Foreskin keratinocyte (primary cell): ENCODE measurements at places on chromosomes 2 and 18. TPM values are rescaled to one million over a fixed set of nuclear protein-coding genes. Genes with fewer than 3 reads are reported as not detected.

CSRNP3 gene
- total RNA-seq: 1.0 and 1.5 TPM in 2 replicates

SEPTIN10 gene
- 93.4 and 100 TPM in 2 replicates for total RNA-seq

- peak; percentile 66 for DNase-seq
Measured at GRCh38 chr2:150878356-150878755, 383.3 kb downstream of the RBM43 start.

DNA sequence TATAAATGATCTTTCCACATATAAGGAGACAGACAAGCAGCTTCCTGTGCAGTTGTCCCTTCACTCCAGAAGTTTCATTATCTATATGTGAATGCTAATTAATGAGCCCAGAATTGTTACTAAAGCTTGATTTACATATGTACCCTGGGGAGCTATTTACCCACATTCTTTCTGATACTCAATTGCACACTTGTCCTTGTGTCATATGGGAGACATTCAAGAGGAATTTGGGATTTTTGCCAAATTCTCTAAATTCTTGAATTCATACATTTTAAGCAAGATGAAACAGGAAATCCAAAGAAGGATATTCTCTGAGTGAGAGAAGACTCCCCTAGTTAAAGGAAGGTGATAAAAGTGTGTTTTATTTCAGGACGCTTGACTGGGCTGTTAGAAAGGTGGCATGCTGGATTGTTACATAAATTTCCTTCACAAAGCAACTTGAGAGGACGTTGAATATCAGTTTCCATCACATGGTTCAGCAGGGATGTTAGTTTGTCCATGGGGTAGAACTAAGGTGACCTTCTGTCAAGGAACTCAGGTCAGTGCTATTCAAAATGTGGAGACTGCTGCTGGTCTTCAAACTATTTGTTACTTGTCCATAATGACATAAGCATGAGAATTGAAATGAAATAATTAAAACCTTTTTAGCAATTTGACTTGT lies 368.2 kb downstream of the IRS1 start:
- peak; percentile 83 for DNase-seq

- no peak for DNase-seq
Measured at GRCh38 chr18:816869-817268, 4.8 kb upstream of the YES1 start.

DNA sequence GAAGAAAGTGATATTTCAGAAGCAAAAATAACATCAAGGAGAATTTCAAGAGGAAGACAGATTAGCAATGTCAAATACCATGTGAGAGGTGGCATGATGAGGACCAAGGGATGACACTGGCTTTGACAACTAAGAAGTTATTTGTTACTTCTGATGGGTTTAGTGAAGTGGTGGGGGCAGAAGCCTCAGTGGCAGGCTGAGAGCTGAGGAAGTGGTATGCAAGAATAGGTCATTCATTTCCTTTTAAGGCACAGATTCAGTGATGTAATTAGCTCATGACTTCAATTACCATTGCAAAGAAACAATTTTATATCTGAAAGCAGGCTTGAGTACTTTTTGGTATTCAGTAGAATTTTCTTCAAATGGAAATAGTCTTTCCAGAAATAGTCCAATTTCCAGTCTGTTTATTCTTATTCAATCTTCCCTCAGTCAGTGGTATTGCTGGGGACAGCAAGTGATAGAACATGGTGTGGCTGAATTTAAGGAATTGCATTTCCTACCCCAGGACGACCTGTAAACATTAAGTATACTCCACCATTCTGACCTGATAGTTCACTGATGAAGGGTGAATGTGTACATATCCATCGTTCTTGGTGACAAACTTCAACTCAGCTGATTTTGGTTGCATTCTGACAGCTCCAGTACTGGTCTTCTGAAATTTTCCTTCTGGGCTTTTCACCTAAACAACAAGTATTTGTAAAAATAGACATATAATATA lies 28.2 kb downstream of the GEMIN6 start:
- DNase-seq: no peak
